ENCODE measurements at places on chromosomes 2 and 18. TPM values are rescaled to one million over a fixed set of nuclear protein-coding genes. Genes with fewer than 3 reads are reported as not detected.

Gene SIX3
- total RNA-seq = not detected

Gene SOX11
- not detected for total RNA-seq

Gene SEPTIN10
- 2.3 TPM for total RNA-seq

Gene CTAGE1
- total RNA-seq = not detected

Gene PNKD
- total RNA-seq = 21.4 TPM

Gene NT5C1B
- not detected for total RNA-seq

Gene MOCOS
- total RNA-seq = not detected

Gene HOXD8
- not detected for total RNA-seq

Gene LRP2
- 0.25 TPM for total RNA-seq

Gene SPATA3
- total RNA-seq = not detected

Gene NPAS2
- total RNA-seq = 5.9 TPM

Gene PDE11A
- not detected for total RNA-seq

Gene HMSD
- 31.7 TPM for total RNA-seq

Gene ST8SIA5
- not detected for total RNA-seq

Gene PLCL1
- 3.3 TPM for total RNA-seq

Measured in activated naive CD4-positive, alpha-beta T cell treated with anti-CD3 and anti-CD28 coated beads for 36 hours (primary cell).